ENCODE measurements at places on chromosomes 1 and 21.
A peak's percentile ranks its signal among the peaks of the same experiment; 100 is the strongest.

GRCh38 chr1:78045926-78046778, at the start of gene GIPC2:
TSS of gene GIPC2 (plus strand) at chr1:78045966. CDS start at chr1:78046095, 129 bp downstream.
- no peak for DNase-seq

- no peak for DNase-seq
These were observed 28.8 kb upstream of the ZBTB18 start for GRCh38 chr1:244022311-244022710.

GRCh38 chr21:41537356-41537755, 29.4 kb upstream of the TMPRSS2 start:
- no peak for DNase-seq

- DNase-seq, result no peak
These were observed 50.7 kb downstream of the ARHGEF16 start for GRCh38 chr1:3505161-3505560.

DNA sequence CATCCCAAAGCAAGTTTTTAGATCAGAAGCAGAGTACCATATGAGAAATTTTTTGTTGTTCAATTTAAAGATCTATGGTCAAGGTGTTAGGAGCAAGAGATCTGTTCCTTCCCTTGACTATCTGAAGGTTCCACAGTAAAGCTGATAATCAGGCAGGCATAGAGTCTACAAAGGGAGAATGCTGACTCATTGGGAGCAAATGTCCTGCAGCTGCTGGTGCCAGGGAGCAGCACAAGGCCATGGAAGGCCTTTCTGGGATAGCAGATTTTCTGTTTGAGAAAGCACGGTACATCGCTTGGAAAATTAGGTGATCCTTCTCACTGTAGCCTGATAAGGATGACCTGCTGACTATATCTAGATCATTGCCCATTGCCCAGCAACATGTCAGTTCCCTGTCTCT, 210.1 kb upstream of the C1orf87 start:
- DNase-seq, result no peak

DNA sequence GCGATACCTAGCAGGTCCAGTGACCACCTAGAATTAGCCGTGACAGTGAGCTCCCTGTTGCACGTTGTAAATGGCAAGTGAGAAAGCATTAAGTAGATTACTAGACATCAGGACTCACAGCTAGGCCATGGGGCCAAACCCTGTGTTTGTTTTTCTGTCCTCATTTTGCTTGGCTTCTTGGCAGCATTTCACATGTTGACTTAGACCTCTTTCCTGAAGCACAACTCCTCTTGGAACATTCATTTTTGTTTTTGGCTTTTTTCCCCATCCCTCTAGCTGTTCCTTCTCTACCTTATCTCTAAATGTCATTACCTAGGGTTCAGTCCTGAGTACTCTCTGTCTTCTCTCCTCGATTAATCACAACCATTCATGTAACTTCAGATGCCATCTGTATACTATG, 16.9 kb upstream of the PTPN14 start:
- DNase-seq, result no peak

- DNase-seq, result no peak
These were observed 6.2 kb upstream of the POFUT2 start for GRCh38 chr21:45293726-45294401.

DNA sequence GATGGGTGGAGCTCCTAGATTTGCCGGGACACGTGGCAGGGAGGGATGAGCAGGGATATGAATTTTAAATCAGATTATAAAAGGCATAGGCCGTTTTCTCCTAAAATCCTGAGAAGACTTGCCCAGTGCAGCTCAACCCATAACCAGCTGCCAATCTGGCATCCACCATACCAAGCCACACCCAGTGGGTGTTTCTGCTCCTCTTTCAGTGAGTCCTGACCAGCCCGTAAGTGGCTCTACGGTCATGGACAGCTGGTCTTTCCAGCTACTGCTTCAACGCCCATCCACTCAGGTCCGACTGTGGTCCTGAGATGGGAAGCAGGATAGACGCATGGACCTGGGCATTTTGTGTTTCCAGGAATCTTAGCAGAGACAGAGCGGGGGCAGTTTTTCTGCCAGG, 107.2 kb downstream of the LAMC2 start:
- no peak for DNase-seq

- peak; percentile 87 for DNase-seq
These were observed 6.0 kb downstream of the S100B start for GRCh38 chr21:46598581-46599572.
